ENCODE measurements at places on chromosomes 3 and 15.

DNA sequence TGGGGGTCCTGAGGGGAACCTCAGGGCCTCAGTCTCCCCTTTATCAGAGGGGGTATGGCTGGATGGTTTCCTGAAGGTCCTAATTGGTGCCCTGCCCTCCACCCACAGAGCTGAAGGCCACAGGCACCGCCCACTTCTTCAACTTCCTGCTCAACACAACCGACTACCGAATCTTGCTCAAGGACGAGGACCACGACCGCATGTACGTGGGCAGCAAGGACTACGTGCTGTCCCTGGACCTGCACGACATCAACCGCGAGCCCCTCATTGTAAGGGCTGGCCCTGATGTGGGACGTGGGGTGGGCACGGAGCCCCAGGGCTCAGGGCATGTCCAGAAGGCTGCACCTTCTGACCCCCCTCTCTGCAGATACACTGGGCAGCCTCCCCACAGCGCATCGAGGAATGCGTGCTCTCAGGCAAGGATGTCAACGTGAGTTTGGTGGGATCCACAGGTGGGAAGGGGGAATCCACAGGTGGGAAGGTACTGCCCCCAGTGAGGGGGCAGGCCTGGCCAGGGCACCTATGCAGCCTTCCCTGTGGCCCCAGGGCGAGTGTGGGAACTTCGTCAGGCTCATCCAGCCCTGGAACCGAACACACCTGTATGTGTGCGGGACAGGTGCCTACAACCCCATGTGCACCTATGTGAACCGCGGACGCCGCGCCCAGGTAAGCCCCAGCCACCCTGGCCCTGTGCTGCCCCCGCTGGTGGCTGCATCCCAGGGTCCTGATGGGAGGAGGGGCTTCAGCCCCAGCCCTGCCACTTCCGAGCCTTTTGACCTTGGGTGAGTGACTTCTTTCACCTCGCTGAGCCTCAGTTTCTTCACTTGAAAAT is 17.5 kb upstream of the GNAT1 start:
- DNase-seq: no peak

GRCh38 chr3:119601154-119601553 is 3.5 kb downstream of the PLA1A start:
- no peak for DNase-seq

DNA sequence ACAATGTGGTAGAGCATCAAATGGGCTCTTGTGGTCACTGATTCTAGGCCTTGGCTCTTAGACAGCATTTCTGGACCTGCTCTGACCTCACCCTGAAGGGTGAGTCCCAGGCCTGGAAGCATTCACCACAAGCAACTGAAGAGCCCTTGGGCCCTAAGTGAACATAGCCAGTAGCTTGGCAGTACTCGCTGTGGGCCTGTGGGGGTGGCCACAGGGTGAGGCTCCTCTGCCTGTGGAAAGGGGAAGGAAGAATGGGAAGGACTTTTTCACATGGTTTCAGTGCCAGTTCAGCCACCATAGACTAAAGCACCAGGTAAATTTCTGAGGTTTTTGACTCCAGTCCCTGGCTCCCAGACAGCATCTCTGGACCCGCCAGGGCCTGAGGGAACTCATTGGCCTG is 5.1 kb upstream of the ZSCAN2 start:
- DNase-seq: no peak

- DNase-seq: peak; percentile 55
Measured at GRCh38 chr3:119662604-119663373, 2.4 kb upstream of the POPDC2 start.
